Stimulated activated CD4-positive, alpha-beta T cell treated with anti-CD3 and anti-CD28 coated beads, TNF-alpha, amount 100 ng/mL, for 24 hours (primary cell): ENCODE measurements at places on chromosomes 12 and 14.

GRCh38 chr14:94622653-94623421 lies 10.6 kb downstream of the SERPINA3 start:
- no peak for DNase-seq

DNA sequence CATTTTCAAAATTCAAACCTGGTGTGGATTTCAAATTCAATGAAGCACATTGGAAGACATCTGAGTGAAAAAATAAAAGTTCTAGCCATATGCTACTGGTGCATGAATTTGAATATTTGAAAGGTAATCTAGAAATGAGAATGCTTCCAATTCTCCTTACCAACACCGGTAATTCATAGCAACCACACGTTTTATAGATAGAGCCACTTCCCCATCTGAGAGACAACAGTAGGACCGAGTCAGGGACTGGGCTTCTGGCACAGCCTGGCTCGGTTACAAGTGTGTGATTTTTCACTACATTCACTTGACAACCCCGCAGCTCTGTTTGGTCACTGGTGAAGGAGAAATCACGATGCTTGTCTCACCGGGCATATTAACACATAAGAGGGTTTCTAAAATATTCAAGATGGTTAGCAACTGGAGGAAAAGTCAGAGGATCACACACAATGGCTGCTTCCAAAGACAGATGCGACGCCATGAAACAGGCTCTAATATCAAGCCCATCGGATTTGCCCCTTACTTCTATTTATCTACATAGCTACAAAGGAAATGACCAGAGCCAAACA lies 86.5 kb upstream of the FOXN3 start:
- DNase-seq: no peak

DNA sequence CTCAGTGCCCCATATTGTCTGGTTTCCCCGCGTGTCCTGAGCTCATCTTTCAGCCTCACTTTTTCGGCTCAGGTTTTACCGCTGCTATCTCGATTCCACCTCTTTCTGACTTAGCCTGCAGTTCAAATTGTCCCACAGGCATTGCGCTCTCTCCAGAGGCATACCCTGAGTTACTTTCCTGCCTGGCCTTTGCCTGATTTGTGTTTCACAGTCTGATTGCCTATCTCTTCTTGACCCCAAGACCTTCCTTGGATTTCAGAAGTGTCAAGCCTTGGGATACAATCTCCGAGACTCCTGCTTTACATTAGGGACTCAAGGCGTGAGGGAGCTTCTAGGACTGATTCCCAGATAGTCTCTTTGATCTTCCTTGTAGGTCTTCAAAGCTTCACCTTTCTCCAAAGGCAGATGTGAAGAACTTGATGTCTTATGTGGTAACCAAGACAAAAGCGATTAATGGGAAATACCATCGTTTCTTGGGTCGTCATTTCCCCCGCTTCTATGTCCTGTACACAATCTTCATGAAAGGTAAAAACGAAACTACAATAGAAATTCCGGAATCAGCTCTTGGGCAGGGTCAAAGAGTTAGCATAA lies 629 bp downstream of the LETMD1 start:
- DNase-seq: no peak

DNA sequence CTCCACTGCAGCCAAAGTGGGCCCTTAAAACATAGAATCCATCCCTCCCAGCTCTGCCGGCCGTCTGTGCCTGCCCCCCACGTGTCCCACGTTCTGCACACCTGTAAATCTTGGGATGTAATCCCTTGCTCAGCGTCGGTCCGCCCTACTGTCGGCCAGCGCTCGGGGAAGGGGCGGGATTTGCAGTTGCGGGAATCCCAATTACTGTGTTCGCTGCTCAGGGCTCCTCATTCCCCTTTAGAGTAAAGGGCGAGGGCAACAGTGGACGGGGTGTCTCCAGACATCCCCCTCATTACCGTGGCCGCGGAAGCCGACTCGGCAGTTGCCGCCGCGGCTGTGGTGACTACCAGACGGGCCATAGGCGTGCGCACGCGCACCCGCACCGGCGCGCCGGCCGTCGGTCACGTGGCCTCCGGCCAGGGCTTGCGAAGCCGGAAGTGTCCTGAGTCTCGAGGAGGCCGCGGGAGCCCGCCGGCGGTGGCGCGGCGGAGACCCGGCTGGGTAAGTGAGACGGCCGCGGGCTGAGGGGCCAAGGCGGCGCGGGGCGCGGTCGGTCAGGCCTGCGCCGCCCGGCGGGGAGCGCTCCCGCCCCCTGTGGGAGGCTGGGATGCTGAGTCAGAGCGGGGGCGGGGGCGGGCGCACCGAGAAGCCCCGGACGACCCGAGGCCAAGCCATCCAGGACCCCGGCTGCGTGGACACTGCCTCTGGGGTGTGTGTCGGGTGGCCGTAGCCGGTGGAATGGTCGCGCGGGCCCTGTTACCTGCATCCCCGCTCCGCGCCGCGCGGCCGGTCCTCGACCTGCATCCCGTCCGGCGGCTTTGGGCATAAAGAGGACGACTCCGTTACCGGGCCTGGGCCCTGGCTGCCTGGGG lies at the start of gene TBK1:
TBK1 (plus strand) TSS at position 434 of the 872 bp plus-strand sequence. CDS start 3,751 bp downstream, outside the sequence.
- peak; percentile 51 for DNase-seq

- no peak for DNase-seq
Measured at GRCh38 chr14:64158608-64159007, 135.6 kb downstream of the ESR2 start.

GRCh38 chr14:78709795-78710557 lies 539.8 kb downstream of the NRXN3 start:
- no peak for DNase-seq
